HTR-8/SVneo (cell line): ENCODE measurements at places on chromosomes 7 and 10.
A peak's percentile ranks its signal among the peaks of the same experiment; 100 is the strongest.

GRCh38 chr10:6958711-6959110 lies 378.6 kb upstream of the PRKCQ start:
- DNase-seq = no peak

GRCh38 chr10:86969421-86970041 lies 1.2 kb downstream of the ADIRF start:
- DNase-seq = no peak

GRCh38 chr10:118694848-118695247 lies 59.9 kb downstream of the CACUL1 start:
- DNase-seq = no peak

DNA sequence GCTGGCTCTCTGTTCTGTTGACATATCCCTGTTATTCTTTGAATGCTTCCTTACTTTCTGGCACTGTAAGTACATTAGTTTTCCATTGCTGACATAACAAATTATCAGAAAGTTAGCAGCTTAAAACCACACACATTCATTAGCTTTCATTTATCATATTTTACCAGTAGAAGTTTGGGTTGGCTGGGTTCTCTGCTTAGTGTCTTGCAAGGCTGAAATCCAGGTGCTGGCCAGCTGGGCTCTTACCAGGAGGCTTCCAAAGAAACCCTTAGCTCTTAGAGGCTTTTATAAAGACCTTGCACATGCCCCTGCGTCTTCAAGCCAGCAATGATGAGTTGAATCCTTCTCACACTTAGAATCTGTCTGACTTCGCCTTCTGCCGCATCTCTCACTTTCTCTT lies 160.6 kb downstream of the MLLT10 start:
- no peak for DNase-seq

DNA sequence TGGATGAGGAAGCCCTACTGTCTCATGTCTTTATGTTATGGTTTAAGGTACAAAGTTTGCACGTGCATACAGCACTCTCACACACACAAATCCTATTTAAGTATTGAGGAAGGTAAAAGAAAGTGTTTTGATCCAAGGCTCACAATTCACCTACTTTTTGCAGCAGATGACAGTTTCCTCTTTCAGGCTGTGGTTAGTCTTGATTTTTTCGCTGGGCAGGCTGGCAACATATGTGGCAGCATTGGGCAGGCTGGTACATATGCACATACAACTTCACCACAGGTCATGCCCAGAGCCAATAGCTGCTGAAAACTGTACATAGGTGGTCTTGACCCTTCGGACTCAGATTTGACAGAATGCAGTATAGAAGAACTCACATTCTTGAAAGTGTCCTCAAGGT lies 29.1 kb upstream of the SDHAF3 start:
- DNase-seq = no peak

DNA sequence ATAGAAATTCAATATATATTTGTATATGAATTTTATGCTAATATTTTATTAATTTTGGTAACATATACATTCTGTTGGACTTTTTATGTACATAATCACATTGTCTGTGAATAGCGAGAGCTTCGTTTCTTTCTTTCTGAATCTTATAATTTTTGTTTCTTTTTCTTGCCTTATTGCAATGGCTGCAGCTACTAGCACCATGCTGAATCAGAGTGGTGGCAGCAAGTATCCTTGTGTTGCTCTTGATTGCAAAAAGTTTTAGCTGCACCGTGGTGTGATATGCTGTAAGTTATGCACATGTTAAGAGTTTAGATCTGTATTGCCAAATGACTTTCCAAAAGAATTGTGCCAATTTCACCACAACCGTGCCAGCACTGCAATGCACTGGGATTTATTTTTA lies 32.6 kb downstream of the ELFN1 start:
- no peak for DNase-seq

GRCh38 chr7:132091706-132092105 lies 484.6 kb downstream of the PLXNA4 start:
- no peak for DNase-seq

DNA sequence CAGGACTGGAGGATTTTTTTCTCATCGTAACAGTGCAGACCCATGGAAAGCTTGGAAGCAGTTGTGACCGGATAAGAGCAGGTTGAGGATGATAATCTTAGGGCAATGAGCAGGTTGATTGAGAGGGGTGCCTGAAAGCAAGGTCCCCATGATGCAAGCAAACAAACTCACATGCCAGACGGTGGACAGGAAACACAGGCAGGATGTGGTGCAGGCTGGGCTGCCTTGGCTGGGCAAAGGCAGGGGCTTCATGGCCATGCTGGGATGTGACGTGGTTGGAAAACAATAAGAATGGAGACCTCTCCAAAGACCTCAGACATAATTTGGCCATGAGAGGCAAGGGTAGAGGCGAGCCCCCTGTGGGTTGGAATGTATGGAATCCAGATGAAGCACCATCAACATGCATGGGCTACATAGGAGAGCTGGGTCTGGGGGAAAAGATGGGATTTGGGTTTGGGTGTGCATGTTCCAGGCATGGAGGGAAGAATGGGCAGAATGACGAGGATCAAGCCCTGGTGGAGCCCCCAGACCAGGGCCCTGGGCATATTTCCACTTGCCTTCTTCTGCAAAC lies 58.3 kb downstream of the IKZF1 start:
- no peak for DNase-seq

DNA sequence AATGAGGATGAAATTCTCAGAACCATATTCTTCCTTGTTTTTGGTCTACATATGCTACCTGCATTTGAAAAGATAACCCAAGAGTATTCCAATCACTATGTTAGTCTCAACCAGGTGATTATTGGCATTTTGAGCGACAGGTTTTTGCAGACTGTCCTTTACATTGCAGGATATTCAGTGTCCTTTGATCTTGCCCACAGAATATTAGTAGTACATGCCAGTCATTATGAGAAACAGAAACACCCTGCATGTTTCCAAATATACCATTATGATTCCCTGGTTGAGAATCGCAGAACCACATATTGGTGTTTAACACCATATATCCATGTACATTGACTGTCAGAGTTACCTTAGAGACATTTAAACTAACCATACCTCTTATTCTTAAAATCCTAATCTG lies 30.6 kb downstream of the TMEM243 start:
- no peak for DNase-seq

DNA sequence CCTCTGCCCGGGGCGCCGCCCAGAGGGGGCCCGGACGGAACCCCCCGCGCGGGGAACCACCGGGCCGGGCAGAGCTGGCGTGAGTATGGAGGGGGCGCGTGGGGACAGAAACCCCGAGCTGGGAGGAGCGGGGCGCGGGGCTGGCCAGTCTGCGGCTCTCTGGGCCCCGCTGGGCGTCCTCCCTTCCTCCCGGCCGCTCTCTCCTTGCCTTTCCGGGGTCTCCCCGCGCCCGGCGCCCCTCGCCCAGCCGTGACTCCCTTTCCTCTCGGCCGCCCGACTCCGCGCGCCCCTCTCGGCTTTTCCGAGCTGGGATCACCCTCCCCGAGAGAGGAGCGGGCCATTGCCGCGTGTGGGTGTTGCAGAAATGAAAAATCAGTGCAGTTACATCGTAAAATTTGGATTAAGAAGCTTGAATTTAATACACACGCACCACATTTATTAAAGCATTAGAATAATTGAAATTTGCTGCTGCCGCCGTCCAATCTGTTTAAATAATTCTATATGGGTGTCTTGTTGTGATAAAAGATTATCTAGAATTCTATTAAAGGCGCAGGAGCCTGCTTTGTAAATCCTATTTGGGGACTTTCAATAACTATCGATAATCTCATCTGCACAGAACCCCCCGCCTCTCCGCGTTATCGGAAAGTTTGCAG lies 9.1 kb downstream of the UNCX start:
- no peak for DNase-seq

DNA sequence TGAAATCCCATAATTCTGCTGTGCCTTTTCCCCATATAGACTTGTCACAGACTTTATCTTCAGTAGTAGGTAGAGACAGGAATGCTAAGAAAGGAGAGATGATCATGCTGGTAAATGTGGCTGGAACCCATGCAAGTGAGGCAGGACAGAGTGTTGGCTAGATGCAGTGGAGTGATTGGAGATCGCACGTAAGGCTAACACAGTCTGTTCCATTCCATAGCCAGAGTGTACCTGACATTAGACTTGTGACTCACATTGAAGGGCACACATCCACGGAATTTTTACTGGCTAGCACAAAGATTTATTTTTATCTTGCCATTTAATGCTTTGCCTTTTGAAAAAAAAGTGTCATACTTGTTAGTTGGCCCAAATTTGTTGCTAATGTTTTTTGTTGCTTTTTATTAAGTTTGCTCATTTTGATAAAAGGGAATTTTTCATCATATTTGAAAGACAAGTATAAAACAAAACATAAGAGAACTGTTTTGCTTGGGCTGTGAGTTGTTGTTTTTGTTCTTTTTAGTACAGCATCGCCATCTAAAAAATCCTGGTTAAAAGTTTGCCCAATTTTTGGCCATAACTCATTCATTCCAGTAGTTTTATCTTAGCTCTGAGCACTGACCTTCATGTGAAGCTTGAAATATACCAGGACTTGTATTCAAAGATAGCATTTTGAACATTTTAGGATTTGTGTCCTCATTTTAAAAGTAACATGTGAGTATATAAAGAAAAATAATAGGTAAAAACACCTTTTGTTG lies 81.0 kb downstream of the CPED1 start:
- no peak for DNase-seq

- DNase-seq = no peak
Measured at GRCh38 chr10:1100691-1101368, 44.6 kb downstream of the WDR37 start.

GRCh38 chr10:86047588-86047987 lies 319.0 kb downstream of the GRID1 start:
- no peak for DNase-seq

GRCh38 chr10:113928830-113929229 lies 74.4 kb downstream of the NHLRC2 start:
- no peak for DNase-seq

GRCh38 chr7:123769371-123769770 lies 20.6 kb upstream of the WASL start:
- DNase-seq = peak; percentile 21

GRCh38 chr10:58701405-58702135 lies 188.9 kb downstream of the BICC1 start:
- peak; percentile 8 for DNase-seq

- DNase-seq = no peak
Measured at GRCh38 chr10:17788646-17789045, 20.5 kb upstream of the MRC1 start.

- no peak for DNase-seq
Measured at GRCh38 chr10:28981007-28981406, 303.7 kb downstream of the BAMBI start.

DNA sequence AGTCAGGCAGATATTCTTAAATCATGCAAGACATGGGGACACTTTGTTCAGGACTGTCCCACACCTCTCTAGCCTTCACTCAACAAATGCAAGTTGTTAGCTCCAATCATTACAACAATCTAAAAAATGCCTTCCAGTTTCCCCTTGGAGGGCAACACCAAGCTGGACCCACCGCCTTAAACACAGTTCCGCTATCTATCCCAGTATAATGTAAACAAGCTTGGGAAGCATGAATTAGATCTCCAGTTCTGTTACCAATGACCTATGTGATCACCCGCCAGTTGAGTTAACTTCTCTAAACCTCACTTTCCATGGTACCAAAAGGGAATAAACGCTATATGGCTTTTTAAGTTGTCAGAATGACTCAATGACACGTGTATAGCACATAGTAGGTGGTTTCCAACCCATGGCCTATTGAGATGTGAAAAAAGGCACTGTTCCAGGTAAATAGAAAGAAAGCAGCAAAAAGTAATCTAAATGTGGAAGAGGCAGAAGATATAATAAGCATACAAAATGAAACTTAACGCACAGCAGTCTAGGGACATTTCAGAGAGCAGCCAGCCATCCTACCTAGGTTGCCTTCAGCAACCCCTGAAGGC lies 2.4 kb upstream of the REEP3 start:
- DNase-seq = no peak

GRCh38 chr7:122136639-122137245 lies 7.3 kb downstream of the AASS start:
- DNase-seq = no peak

DNA sequence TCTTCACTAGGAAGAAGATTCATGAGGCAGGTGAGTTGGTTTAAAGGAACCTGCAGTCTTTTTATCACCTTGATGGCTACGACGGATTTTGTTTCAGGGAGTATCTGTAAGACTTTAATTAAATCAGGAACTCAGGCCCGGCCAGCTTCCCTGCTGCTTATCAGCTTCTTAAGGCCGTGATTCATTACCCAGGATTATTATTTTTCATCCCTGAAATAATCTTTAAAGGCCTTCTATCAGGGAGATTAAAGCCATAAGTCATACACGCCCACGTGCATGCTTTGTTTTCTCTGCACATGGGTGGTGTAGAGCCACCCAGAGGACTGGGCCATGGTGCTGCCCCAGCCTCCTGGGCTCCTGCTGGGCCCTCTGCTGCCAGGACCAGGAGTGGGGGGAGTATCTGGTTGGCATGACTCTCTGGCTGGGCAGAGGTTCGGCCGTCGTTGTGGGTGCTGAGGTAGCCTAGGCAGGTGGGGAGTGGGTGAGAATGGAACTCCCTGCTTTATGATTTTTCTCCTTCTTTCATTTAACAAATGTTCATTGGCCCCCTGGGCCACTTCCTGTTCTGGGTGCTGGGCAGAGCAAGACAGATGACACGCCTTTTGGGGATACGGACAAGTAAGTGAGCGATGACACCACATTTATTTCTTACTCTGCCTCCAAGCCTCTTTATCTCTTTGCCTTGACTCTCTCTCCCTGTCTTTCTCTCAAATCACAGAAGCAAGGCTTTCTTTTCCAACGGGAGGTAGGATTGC lies 39.0 kb upstream of the PCBD1 start:
- no peak for DNase-seq

- no peak for DNase-seq
Measured at GRCh38 chr10:24969841-24970281, 17.5 kb upstream of the PRTFDC1 start.

DNA sequence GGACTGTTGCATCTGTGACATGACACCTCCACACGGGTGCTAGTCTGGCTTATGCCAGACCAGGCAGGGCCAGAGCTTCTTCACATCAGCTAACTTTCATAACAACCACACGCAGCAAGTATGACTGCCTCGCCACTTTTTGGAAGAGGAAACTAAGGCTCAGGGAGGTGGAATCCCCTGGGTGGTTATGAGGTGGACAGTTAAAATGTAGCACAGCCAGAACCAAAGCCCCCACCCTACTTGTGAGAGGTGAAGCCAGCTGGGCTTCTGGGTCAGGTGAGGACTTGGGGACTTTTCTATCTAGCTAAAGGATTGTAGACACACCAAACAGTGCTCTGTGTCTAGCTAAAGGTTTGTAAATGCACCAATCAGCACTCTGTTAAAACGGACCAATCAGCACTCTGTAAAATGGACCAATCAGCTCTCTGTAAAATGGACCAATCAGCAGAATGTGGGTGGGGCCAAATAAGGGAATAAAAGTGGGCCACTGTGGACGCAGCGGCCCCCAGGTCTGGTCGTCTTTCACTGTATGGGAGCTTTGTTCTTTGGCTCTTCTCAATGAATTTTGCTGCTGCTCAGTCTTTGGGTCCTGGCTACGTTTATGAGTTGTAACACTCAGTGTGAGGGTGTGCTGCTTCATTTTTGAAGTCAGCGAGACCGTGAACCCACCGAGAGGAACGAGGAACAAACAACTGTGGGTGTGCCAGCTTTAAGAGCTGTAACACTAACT lies 171.0 kb downstream of the PTPN20 start:
- DNase-seq = no peak

- DNase-seq = no peak
Measured at GRCh38 chr7:24842449-24843241, 85.4 kb upstream of the GSDME start.
